Caco-2 (cell line): ENCODE measurements at places on chromosomes 11 and 22. TPM values are rescaled to one million over a fixed set of nuclear protein-coding genes. Genes with fewer than 3 reads are reported as not detected.
A peak's percentile ranks its signal among the peaks of the same experiment; 100 is the strongest.

- H3K27me3 ChIP-seq, result no peaks in the 10 kb centered on the region
- peaks cover 82% of the 10 kb centered on the region for H3K4me1 ChIP-seq
These were observed 177.4 kb upstream of the NECTIN1 start for GRCh38 chr11:119906376-119906775.

The ANO3 gene
- not detected in 2 replicates for total RNA-seq

- no peaks in the 10 kb centered on the region for H3K36me3 ChIP-seq
- no peak overlapping the region for H3K27ac ChIP-seq
- no peak for DNase-seq
- no peaks in the 10 kb centered on the region for H3K27me3 ChIP-seq
- H3K4me1 ChIP-seq, result no peaks in the 10 kb centered on the region
- no peak overlapping the region for H3K4me3 ChIP-seq
These were observed 345.8 kb downstream of the BRD1 start for GRCh38 chr22:49481659-49482399.

DNA sequence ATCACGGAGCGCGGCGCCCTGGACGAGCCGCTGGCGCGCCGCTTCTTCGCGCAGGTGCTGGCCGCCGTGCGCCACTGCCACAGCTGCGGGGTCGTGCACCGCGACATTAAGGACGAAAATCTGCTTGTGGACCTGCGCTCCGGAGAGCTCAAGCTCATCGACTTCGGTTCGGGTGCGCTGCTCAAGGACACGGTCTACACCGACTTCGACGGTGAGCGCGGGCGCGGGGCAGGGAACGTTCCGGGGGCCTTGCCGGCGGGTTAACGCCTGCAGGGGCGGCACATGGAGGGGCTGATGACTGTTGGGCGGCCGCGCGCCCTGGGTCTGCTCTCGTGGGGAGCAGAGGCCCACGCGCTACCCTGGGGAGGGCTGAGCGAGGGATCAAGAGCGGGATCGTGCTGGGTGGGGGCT, 1.0 kb downstream of the PIM3 start:
- no peak for DNase-seq
- H3K27me3 ChIP-seq, result no peaks in the 10 kb centered on the region
- H3K4me1 ChIP-seq, result peaks cover 57% of the 10 kb centered on the region
- H3K27ac ChIP-seq, result peak overlapping the region; percentile 64
- H3K36me3 ChIP-seq, result peaks cover 4% of the 10 kb centered on the region
- peak overlapping the region; percentile 80 for H3K4me3 ChIP-seq

- no peak overlapping the region for H3K4me3 ChIP-seq
- H3K27ac ChIP-seq, result no peak overlapping the region
- peaks cover 3% of the 10 kb centered on the region for H3K27me3 ChIP-seq
These were observed 3.0 kb downstream of the ADAMTS15 start for GRCh38 chr11:130451231-130452019.
